ENCODE measurements at places on chromosomes 3 and 15. TPM values are rescaled to one million over a fixed set of nuclear protein-coding genes. Genes with fewer than 3 reads are reported as not detected.

DNA sequence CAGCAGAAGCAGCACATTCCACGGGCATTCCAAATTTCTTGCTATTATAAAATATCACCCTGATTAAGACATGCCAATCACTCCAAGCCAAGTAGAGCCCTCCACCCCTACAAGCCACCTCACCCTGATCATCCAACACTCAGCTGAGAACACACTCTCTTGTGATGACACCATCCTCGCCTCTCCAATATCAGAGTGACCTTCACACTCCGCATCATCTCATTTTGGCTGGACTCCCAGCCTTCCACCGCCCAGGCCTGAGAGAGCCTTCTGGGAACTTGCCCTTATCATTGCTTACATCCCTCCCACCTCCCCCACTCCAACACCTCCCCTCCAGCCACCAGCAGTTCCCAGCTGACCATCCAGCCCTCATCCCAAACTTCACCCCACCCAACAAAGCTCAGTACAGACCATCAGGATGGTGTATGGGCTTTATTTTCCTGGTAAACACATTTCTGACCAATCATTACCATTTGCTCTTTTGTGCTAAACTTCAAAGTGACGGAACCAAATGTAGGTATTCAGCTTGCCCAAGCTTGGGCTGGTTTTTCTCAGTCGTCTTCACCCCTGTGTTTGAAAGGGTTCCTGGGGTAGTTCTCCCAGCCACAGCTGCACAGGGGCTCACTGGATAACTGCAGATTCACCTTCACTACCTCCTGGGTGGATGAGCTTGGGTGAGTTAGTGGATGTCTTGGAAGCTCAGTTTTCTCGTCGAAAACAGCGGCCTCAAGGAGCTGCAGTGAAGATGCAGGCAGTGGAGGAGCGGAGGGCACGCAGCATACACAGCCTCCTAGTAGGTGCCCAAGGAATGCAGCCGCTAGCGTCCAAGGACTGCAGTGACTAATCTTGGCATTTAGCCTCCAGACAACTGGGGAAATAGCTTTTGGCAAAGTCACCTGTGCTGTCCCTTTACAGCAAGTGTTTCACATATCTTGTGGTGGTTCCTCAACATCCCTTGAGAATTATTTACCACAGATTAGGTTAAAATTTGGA lies 115.1 kb downstream of the LIPC start:
- DNase-seq = peak; percentile 75

GRCh38 chr3:177724020-177724638 lies 526.8 kb upstream of the TBL1XR1 start:
- peak; percentile 80 for DNase-seq

GRCh38 chr15:78178064-78178463 lies 28.9 kb downstream of the IDH3A start:
- no peak for DNase-seq

DNA sequence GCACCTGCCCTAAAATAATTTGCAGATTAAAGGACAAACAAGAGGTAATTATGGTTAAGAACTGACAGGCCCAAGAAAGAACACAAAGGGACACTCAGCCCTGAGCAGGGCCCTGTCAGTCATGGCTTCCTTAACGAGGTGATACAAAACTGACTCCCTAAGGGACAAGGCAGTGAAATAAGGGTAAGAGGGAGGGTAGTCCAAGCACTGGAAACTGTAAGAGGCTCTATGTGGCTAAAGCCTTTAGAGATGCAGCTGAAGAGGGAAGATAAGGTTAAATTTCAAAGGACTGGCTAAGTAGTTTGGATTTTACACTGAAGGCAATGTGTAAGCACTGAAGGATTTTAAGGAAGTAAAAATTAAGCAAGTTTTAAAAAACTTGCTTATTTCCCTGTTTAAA lies 3.9 kb downstream of the ATR start:
- no peak for DNase-seq

GRCh38 chr15:74336061-74337005 lies 31.1 kb downstream of the CYP11A1 start:
- no peak for DNase-seq

The ESYT3 gene
- 0.65 TPM for total RNA-seq

The SLC22A13 gene
- total RNA-seq = not detected

The THPO gene
- total RNA-seq = 0.11 TPM

All from Right ventricle myocardium superior (tissue), 1 donor.